CD4-positive, alpha-beta T cell treated with Interleukin-4 for 4 hours (primary cell): ENCODE measurements at places on chromosomes 1 and 21.

GRCh38 chr1:169047074-169047473, 59.4 kb upstream of the ATP1B1 start:
- no peak for DNase-seq

DNA sequence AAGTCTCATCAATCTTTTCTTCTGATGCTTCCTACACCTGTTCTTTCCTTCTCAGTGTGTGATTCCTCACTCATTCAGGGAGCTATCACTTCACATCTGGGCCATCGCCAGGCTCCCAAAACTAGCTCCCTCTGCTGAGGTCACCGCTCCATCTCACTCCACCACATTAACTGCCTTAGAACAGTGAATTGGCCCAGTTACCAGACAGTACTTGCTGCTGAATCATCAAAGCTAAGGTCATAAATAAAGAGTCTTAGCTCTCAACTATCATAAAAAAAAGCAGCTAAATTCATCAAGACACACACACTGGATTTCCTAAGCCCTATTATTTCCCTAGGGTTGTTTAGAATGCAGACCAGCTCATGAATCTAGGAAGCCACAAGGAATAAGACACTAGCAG, 18.8 kb upstream of the SRM start:
- no peak for DNase-seq

- DNase-seq: no peak
These were observed 912.6 kb downstream of the TTLL7 start for GRCh38 chr1:83086346-83086745.

- DNase-seq: no peak
These were observed 195.4 kb downstream of the GRIK3 start for GRCh38 chr1:36838888-36839287.

- no peak for DNase-seq
These were observed 127.2 kb downstream of the NAV1 start for GRCh38 chr1:201666102-201666501.

GRCh38 chr1:217929213-217929885, 298.2 kb downstream of the SPATA17 start:
- DNase-seq: no peak

DNA sequence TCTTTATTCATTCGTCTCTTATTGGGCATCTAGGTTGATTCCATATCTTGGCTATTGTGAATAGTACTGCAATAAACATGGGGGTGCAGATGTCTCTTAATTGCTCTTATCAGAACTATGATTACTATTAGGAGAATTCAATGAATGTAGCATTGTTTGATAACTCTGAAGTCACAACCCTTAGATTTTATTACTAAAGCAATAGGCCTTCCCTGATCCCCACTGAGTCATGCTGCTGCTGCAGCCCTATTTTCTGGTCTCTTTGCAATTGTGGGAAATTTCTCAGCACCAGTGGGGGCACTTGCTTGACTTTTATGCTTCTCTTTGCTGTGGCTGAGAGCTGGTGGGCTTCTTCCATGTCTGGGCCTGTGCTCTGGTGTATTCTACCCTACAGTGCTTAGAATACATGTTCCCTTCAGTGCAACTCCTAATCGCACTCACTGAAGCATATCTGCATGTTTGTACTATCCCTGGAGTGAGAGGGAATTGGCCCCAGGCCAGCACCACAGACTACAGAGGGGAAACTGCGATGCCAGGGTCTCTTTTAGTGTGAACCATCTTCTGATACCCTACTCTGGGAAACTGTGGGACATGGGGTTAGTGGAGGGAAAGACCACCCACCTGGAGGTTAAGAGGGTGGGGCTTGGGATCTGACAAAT, 52.2 kb upstream of the ROR1 start:
- DNase-seq: no peak

DNA sequence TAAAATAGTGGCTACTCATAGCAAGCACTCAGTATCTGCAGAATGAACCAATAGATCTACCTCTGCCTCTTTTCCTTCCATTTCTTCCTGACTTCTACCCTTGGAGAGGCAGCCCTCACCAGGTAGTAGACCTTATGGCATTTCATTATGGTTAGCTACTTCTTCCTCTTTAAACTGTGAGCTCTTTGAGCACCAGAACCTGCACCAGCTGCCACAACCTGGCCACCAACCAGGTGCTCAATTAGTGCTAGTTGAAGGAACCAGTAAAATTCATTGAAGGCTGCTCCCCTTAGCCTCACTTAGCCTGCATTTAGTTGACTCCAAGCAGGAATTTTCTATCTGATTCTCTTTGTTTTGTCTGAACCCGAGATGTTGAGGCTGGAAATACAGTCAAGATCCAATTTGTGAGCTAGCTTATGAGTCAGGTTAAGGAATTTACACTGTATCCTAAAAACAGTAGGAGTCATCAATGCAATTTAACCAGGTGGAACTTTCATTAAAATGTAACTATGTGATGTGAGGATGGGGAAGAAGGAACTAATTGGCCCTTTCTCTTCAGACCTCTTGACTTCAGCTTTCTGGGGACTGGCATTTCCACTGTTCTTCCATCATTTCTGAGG, 81.5 kb upstream of the UBE2U start:
- no peak for DNase-seq

GRCh38 chr1:83849191-83850061, 149.5 kb downstream of the TTLL7 start:
- no peak for DNase-seq

DNA sequence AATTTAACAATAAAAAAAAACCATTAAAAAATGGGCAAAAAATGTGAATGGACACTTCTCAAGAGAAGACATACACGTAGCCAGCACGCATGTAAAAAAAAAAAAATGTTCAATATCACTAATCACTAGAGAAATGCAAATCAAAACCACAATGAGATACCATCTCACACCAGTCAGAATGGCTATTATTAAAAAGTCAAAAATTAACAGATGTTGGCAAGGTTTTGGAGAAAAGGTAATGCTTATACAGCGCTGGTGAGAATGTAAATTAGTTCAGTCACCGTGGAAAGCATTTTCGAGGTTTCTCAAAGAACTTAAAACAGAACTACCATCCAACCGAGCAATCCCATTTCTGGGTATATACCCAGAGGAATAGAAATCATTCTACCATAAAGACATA, 1091.5 kb upstream of the B3GALT2 start:
- DNase-seq: no peak

DNA sequence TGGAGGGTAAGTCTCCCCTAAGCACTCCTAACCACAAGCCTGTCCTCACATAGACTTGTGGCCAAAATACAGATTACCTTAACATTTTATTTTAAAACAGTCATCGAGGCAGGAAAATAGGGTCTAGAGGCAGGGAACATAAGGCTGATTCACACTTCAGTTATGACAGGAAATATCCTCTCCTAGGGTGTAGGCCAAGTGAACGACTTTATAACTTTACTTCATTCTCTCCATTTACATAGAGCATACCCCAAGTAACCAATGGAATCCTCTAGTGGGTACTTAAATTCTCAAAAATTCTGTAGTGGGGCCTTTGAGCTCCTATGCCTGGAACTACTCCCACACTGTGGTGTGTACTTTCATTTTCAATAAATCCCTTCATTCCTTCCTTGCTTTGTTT, 113.0 kb downstream of the WDR3 start:
- no peak for DNase-seq

GRCh38 chr1:71618766-71619530, 538.1 kb upstream of the ZRANB2 start:
- DNase-seq: no peak

- peak; percentile 67 for DNase-seq
These were observed 1.5 kb upstream of the COX20 start for GRCh38 chr1:244833734-244834542.

DNA sequence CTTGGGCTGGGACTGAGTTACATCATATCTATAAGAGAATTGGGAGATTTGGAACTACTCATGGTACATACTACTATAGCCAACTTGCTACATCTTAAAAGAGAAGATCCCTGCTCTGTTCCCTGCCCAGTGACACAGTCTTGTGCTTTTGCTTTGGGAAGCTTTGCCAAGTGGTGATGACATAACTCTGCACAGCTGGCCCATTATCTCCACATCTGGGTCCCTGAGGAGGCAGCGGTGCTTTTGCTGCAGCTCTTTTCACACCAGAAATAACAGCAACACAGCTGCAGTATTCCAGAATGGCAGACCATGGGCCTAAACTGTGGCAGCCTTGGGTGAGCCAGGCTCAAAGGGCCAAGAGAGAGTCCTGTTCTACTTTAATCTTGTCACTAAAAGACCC, 296.0 kb downstream of the HHAT start:
- DNase-seq: no peak

- DNase-seq: no peak
These were observed 116.8 kb downstream of the LRRC53 start for GRCh38 chr1:74395571-74395970.

DNA sequence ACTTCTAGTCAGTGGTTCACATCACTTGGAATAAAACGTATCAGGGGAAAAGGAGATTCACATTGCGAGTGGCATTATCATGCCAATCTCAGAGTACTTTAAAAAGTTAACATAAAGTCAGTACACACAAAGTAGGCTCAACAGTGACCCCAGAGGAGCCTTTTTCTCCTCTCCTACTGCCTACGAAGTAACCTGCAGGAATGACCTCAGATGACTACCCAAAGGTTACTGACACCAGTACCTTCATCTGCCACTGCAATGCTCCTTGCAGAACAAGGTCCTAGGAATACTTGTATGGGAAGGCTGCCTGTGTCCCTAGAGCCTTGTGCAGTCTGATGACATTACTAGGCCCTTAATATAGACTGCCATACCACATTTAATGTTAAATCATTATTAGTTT, 389.8 kb upstream of the LYPLAL1 start:
- no peak for DNase-seq

DNA sequence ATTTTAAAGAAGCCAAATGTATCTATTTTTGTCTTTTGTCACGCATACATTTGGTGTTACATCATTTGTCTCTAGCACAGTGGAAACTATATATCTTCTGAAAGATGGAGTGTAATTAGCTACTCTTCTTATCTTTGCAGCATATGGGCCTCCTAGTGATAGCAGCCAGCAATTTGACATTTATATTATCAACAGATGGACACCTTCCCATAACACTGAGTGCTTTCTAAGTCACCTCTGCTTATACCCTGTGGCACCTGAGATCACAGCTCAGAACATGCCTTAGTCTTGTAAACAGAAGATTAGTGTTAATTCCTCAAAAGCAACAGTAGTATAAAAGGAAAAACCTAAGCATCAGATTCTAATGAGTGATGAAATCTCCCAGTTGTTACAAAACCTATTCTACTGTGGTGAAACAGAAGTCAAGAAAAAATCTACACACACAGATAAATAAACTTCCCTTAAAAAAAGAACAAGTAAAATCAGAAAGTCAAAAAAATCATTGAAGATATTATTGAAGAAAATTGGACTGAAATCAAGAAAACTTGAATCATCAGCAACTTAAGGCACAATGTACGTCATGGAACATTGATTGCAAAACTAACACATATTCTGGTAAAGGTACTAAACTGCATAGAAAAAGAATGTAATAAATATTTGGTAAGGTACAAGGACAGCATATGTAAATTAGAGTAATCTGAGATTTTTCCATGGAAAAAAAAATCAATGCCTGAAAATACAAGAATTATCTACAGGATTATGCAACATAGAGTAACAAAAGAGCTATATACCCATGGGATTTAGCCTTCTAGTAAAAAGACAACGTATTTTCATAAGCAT, 61.7 kb downstream of the KCNT2 start:
- no peak for DNase-seq

DNA sequence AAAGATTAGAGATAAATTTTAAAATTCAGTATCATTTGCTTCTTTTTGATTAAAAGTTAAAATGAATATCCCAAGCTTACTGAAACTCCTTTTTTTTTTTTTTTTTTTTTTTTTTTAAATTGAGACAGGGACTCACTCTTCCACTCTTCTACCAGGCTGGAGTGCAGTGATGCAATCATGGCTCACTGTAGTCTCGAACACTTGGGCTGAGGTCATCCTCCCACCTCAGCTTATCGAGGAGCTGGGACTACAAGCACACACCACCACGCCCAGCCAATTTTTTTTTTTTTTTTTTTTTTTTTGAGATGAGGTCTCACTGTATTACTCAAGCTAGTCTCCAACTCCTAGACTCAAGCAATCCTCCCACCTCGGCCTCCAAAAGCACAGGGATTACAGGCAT, 92.1 kb upstream of the RGS18 start:
- no peak for DNase-seq

- DNase-seq: no peak
These were observed 139.1 kb upstream of the ZNHIT6 start for GRCh38 chr1:85847356-85847755.
